ENCODE measurements at places on chromosomes 13 and 19. TPM values are rescaled to one million over a fixed set of nuclear protein-coding genes. Genes with fewer than 3 reads are reported as not detected.

GRCh38 chr13:102983496-102983895 is 82.7 kb downstream of the SLC10A2 start:
- no peak overlapping the region for H3K27ac ChIP-seq
- no peak for DNase-seq
- H3K36me3 ChIP-seq, result no peaks in the 10 kb centered on the region
- H3K27me3 ChIP-seq, result no peaks in the 10 kb centered on the region

ZNF304 gene
- total RNA-seq, result 3.2 TPM

GRCh38 chr19:14826006-14826405 is 9.0 kb downstream of the OR7A5 start:
- no peaks in the 10 kb centered on the region for H3K36me3 ChIP-seq
- no peak overlapping the region for H3K27ac ChIP-seq
- no peak overlapping the region for H3K4me3 ChIP-seq
- peaks cover 5% of the 10 kb centered on the region for H3K27me3 ChIP-seq

DNA sequence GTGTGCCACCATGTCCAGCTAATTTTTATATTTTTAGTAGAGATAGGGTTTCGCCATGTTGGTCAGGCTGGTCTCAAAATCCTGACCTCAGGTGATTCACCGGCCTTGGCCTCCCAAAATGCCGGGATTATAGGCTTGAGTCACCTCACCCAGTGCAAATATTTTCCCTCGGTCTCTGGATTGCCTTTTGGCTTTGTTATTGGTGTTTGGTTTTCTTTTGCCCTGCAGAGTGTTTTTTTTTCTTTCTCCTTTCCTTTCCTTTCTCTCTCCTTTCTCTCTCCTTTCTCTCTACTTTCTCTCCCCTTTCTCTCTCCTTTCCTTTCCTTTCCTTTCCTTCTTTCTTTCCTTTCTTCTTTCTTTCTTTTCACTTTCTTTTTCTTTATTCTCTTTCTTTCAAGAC is 33.2 kb downstream of the KDM4B start:
- H3K27ac ChIP-seq, result peak overlapping the region; percentile 14
- no peaks in the 10 kb centered on the region for H3K36me3 ChIP-seq
- H3K4me1 ChIP-seq, result peaks cover 35% of the 10 kb centered on the region

DNA sequence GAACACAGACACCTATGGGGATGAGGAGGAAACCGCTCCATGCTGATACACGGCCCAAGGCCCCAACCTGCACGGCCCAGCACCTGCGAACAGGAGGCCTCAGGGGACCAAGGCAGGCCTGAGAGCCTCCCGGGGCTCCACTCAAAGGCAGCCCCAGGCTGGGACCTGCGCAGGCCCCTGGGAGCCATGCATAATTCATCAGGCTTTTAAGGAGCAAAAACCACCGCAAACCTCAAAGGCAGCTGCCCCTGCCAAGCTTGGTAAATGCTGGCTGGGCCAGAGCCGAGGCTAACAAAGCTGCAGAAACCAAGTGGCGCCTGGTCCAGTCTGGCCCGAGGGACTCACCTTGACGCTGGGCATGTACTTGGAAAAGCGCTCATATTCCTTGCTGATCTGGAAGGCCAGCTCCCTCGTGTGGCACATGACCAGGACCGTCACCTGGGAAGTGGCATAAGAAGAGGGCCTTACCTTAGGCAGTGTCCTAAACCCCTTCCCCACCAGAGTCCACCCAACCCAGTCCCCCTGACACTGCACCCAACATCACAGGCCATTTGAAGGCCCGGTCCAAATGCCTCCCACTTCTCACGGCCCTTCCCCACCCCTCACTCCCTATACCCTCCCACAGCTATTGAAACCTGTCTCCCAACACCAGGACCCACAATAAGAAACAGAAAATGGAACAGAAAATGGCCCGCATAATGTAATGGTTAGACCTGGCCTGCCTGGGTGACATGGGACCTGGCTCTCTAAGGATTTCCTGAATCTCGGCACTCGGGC is 7.8 kb downstream of the DDX39A start:
- DNase-seq, result no peak
- H3K36me3 ChIP-seq, result peaks cover 32% of the 10 kb centered on the region
- no peaks in the 10 kb centered on the region for H3K27me3 ChIP-seq
- no peak overlapping the region for H3K4me3 ChIP-seq
- H3K27ac ChIP-seq, result no peak overlapping the region

GRCh38 chr19:2511570-2511969 is 35.6 kb downstream of the GADD45B start:
- no peak overlapping the region for H3K27ac ChIP-seq
- H3K27me3 ChIP-seq, result no peaks in the 10 kb centered on the region
- no peak overlapping the region for H3K4me3 ChIP-seq
- no peak for DNase-seq
- H3K4me1 ChIP-seq, result no peaks in the 10 kb centered on the region

- no peak for DNase-seq
- no peaks in the 10 kb centered on the region for H3K36me3 ChIP-seq
- no peak overlapping the region for H3K27ac ChIP-seq
- no peaks in the 10 kb centered on the region for H3K27me3 ChIP-seq
- no peak overlapping the region for H3K4me3 ChIP-seq
Observed at GRCh38 chr13:29556742-29557141, 38.7 kb downstream of the SLC7A1 start.

DNA sequence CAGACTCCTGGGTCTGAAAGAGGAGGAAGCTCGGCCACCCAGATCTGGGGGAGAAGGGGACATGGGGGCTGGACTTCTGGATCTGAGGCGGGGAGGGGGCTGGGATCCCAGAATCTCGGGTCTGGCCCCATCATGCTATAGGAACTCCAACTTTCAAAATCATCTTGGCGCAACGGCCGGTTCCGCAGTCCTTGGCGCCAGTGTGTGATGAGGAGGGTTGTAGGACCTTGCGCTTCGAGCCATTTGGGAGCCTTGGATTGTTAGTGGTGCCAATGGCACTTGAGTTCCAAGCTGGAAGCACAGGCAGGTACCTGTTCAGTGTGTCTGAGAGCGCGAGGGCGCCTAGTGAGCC is 324 bp downstream of the RUVBL2 start:
- no peak for DNase-seq
- no peaks in the 10 kb centered on the region for H3K36me3 ChIP-seq
- H3K4me3 ChIP-seq, result peak overlapping the region; percentile 80
- peak overlapping the region; percentile 99 for H3K27ac ChIP-seq
- peaks cover 22% of the 10 kb centered on the region for H3K4me1 ChIP-seq
- H3K27me3 ChIP-seq, result no peaks in the 10 kb centered on the region

DNA sequence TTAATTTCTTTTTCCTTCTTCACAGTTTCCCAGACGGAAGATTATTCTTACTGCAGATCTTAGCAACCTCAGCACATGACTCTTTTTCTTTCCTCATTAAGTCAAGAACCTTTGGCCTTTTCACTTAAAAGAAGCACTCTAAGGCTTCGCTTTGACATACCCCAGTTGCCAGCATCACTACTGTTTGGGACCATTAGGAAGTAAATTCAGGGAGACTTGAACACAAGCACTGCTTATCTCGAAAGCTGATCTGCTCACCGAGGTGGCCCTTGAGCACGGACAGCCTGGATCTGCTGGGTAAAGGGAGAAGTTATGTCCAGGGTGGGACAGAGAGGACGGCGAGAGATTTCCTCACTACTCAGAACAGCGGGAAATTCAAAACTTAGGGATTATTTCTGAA is 151.4 kb upstream of the RNF113B start:
- no peaks in the 10 kb centered on the region for H3K36me3 ChIP-seq
- no peak overlapping the region for H3K4me3 ChIP-seq
- H3K27me3 ChIP-seq, result no peaks in the 10 kb centered on the region
- H3K4me1 ChIP-seq, result peaks cover 12% of the 10 kb centered on the region
- no peak overlapping the region for H3K27ac ChIP-seq
- no peak for DNase-seq

DNA sequence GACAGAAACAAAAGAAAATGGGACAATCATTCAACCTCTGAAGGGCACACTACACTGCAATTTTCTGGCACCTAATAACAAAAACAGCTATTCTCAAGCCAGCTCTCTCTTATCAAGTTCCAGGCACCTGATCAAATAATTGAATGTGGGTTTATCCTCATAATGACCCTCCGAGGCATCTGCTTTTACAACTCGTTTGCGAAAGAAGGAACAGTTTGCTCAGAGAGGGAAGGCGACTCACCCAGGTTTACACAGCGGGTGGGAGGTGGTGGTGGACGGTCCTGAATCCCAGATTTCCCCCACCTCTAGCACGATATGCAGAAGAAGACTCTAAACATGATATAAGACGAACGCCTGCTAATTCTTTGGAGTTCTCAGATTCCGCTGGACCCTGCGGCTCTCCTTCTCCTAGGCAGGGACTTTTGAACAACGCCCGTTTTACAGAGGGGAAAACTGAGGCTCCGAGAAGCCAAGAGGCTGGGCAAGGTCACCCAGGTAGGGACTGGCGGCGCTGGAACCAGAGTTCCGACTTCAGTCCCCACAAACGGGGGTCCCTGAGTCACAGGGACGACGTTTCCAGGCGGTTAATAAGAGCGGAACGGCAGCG is 641 bp downstream of the SGTA start:
- no peak for DNase-seq
- no peaks in the 10 kb centered on the region for H3K27me3 ChIP-seq
- H3K4me1 ChIP-seq, result peaks cover 23% of the 10 kb centered on the region
- H3K27ac ChIP-seq, result peak overlapping the region; percentile 83
- H3K4me3 ChIP-seq, result peak overlapping the region; percentile 87

HSH2D gene
- total RNA-seq, result 1.2 TPM

DNA sequence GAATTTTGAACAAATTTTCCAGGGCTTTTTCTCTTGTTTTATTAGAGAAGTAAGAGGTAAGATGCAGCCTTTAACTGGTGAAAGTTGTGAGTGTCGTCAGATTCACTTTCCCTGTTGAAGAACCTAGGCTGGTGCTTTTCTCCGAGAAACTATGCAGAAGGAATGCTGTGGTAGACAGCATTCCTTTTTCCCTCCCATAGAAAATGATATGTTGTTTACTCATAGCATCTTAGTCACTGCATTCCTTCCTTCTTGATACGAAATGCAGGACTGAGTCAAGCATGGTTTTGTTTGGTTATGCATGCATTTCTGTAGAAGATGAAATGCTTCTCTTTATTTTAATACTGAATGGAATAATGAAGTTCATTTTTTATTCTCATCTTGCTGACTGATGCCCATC is 3.4 kb downstream of the ITGBL1 start:
- no peaks in the 10 kb centered on the region for H3K27me3 ChIP-seq
- H3K27ac ChIP-seq, result no peak overlapping the region
- H3K4me3 ChIP-seq, result no peak overlapping the region
- no peaks in the 10 kb centered on the region for H3K36me3 ChIP-seq
- peaks cover 4% of the 10 kb centered on the region for H3K4me1 ChIP-seq

- H3K27me3 ChIP-seq, result no peaks in the 10 kb centered on the region
- no peak for DNase-seq
- no peak overlapping the region for H3K4me3 ChIP-seq
- no peak overlapping the region for H3K27ac ChIP-seq
- H3K36me3 ChIP-seq, result no peaks in the 10 kb centered on the region
Observed at GRCh38 chr19:33524024-33524664, 2.6 kb upstream of the PEPD start.

DNA sequence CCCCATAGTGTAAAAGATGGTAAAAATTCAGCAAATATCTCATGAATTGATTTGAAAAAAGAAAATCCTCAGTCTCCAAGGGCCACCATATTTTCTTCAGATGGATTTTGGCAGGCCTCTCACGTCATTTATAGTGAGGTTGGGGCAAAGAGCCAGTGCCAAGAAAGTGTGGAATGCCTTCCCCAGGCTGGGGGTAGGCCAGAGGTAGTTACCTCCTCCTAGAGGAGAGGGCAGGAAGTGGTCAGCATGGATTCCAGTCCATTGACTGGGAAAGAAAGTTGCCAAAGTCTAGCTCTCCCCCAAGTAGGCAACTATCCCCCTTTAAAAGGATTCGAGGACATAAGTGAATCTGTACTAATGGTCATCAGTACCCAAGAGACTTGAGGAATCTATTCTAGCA is 68.4 kb upstream of the KCTD4 start:
- no peaks in the 10 kb centered on the region for H3K27me3 ChIP-seq
- H3K36me3 ChIP-seq, result peaks cover 1% of the 10 kb centered on the region
- DNase-seq, result no peak
- H3K27ac ChIP-seq, result no peak overlapping the region
- no peak overlapping the region for H3K4me3 ChIP-seq
- H3K4me1 ChIP-seq, result no peaks in the 10 kb centered on the region

DNA sequence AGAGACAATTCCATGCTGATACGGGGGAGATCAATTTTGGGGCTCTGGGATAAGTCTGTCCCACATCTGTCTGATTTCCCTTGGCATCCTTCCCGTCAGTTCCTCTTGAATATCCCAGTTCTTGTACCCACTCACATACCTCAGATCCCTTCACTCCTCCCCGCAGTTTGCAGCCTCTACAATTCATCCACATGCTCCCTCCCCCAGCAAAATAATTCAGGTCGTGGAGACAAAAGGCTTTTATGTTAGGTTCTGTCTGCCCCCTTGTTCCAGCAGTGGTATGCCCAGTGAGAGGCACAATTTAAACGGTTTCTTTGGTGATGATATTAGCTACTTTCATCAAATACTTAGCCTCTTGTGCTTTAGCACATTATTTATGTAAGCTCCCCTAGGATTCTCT is 9.6 kb downstream of the RPS16 start:
- H3K27me3 ChIP-seq, result no peaks in the 10 kb centered on the region
- no peak for DNase-seq
- H3K4me3 ChIP-seq, result no peak overlapping the region
- H3K4me1 ChIP-seq, result no peaks in the 10 kb centered on the region
- H3K36me3 ChIP-seq, result no peaks in the 10 kb centered on the region

DNA sequence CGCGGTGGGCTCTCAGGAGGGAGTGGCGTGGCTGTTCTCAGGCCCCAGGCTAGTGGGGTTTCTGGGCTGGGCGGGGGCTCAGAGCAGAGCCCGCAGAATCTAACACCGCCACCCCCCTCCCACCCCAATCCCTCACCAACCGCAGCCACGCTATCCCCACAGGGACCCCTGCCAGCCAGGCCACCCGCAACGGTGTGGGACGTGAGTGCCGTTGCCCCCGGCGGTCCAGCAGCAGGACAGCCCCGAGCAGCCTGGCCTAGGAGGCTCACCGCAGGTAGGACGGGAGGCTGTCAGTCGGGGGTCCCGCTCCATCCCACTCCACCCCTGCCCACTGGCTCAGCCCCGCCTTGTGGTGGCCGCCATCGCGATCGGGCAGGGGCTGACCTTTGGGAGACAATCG is at the start of gene NTN5:
NTN5 (minus strand) TSS at position 24 of the 400 bp plus-strand sequence. CDS start 2,031 bp downstream, outside the sequence.
- H3K4me3 ChIP-seq, result no peak within 1 kb of the TSS
- H3K4me1 ChIP-seq, result no peaks in the 10 kb centered on the region
- no peak for DNase-seq
- H3K27ac ChIP-seq, result no peak within 1 kb of the TSS
- H3K36me3 ChIP-seq, result no peaks in the 10 kb centered on the region

INSL3 gene
- total RNA-seq, result not detected

DNA sequence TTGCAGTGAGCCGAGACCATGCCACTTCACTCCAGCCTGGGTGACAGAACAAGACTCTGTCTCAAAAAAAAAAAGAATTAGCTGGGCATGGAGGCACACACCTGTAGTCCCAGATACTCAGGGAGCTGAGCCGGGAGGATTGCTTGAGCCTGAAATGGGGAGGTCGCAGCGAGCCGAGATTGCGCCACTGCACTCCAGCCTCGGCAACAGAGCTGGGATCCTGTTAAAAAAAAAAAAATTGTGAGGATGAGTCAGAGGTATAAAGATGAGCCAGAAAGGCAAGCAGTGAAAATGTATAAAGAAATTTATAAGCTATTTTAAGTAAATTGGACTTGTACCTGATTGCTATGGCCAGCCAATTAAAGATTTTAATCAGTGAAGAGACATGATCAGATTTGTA is 21.1 kb downstream of the KBTBD6 start:
- H3K4me3 ChIP-seq, result no peak overlapping the region
- H3K4me1 ChIP-seq, result no peaks in the 10 kb centered on the region
- H3K27me3 ChIP-seq, result no peaks in the 10 kb centered on the region
- H3K36me3 ChIP-seq, result no peaks in the 10 kb centered on the region
- no peak for DNase-seq
- no peak overlapping the region for H3K27ac ChIP-seq

GRCh38 chr13:29905845-29906244 is 55.4 kb upstream of the UBL3 start:
- H3K27ac ChIP-seq, result no peak overlapping the region
- no peak for DNase-seq
- no peak overlapping the region for H3K4me3 ChIP-seq
- H3K36me3 ChIP-seq, result no peaks in the 10 kb centered on the region
- no peaks in the 10 kb centered on the region for H3K27me3 ChIP-seq
- H3K4me1 ChIP-seq, result no peaks in the 10 kb centered on the region

All from liver (tissue), 10 donors.